ENCODE measurements at places on chromosomes 3 and 15. TPM values are rescaled to one million over a fixed set of nuclear protein-coding genes. Genes with fewer than 3 reads are reported as not detected.

The GOLGA6B gene
- 0.11 TPM for total RNA-seq

The SLC28A1 gene
- total RNA-seq, result 1.1 TPM

The ECE2 gene
- not detected for total RNA-seq

The DCLK3 gene
- total RNA-seq, result not detected

The GSK3B gene
- total RNA-seq, result 55.8 TPM

The FBXO40 gene
- total RNA-seq, result not detected

The FSTL1 gene
- total RNA-seq, result 178 TPM

The MINAR1 gene
- total RNA-seq, result 0.63 TPM

The EIF4E3 gene
- 2.5 TPM for total RNA-seq

The TNIK gene
- total RNA-seq, result 12.0 TPM

The SKIL gene
- total RNA-seq, result 15.6 TPM

The EXD1 gene
- total RNA-seq, result not detected

The STRIT1 gene
- total RNA-seq, result not detected

The RFTN1 gene
- total RNA-seq, result 12.3 TPM

The ONECUT1 gene
- total RNA-seq, result not detected

The NECTIN3 gene
- 12.8 TPM for total RNA-seq

The BMF gene
- total RNA-seq, result 5.2 TPM

The TMEM207 gene
- total RNA-seq, result not detected

The SLC22A13 gene
- 0.73 TPM for total RNA-seq

The LRRC31 gene
- total RNA-seq, result 0.04 TPM

The PAK6 gene
- total RNA-seq, result 30.4 TPM

The FRMD5 gene
- total RNA-seq, result 12.2 TPM

The DIPK2A gene
- total RNA-seq, result 31.3 TPM

The LRRC34 gene
- total RNA-seq, result 3.8 TPM

The SNX22 gene
- not detected for total RNA-seq

The DPH3 gene
- 10.2 TPM for total RNA-seq

The CHRNA5 gene
- 11.0 TPM for total RNA-seq

The SAMD7 gene
- total RNA-seq, result not detected

The EPHB1 gene
- 0.92 TPM for total RNA-seq

The MAP1A gene
- total RNA-seq, result 1.0 TPM

The MST1 gene
- 2.8 TPM for total RNA-seq

The PYGO1 gene
- 1.8 TPM for total RNA-seq

The CHRNB4 gene
- total RNA-seq, result not detected

The RPL14 gene
- 543 TPM for total RNA-seq

The GABRG3 gene
- total RNA-seq, result 2.0 TPM

The ADPRH gene
- total RNA-seq, result 4.7 TPM

The AMT gene
- 1.6 TPM for total RNA-seq

The MLF1 gene
- total RNA-seq, result 11.9 TPM

The LTK gene
- 0.29 TPM for total RNA-seq

The KBTBD12 gene
- total RNA-seq, result not detected

The LAMB2 gene
- total RNA-seq, result 365 TPM

The CFAP161 gene
- 0.55 TPM for total RNA-seq

The HCN4 gene
- not detected for total RNA-seq

The ACP3 gene
- 0.15 TPM for total RNA-seq

The ALPK3 gene
- total RNA-seq, result 6.9 TPM

Data from PC-3 (cell line).